Activated CD8-positive, alpha-beta memory T cell treated with anti-CD3 and anti-CD28 coated beads, Interleukin-2, amount 50 U/mL, for 4 hours (primary cell): ENCODE measurements at places on chromosomes 11 and 22.

DNA sequence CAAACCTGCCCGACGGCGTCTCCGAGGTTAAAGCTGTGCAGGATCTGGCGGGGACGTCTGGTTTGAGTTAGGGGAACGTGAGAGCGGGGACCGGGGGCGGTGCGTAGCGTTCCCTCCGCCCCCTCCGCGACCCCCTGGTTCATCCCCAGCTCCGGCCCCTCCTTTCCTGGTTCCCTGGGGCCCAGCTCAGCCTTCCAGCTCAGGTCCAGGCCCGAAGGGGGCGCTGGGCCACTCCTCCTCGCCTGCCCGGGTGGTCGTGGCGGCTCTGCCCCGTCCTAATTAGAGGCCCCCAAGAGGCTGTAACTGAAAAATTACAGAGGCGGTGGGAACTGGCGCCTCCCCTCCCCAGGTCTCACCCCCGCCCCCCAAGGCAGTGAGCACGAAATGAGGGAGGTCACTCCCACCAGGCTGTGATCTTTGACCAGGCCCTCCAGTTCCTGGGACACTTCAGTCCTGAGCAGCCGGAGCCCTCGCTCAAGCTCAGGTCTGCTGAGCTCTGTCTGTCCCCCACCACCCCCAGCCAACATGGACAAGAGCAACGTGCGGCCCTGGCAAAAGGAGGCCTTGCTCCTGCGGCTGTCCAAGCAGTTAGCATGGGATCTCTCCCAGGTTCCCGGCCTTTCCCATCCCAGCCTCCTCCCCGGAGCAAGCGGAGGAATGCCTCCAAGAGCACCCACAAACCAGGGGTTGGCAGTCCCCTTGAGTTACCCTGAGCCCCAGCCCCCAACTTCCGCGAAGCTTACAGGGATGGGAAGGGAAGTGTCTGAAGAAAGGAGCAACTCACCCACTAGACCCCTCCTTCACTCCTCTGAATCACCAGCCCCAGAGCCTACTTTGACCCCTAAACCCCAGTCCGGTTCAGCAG lies 3.3 kb downstream of the CD248 start:
- DNase-seq, result no peak

GRCh38 chr11:34335331-34335730 lies 22.5 kb downstream of the ABTB2 start:
- DNase-seq, result no peak

- no peak for DNase-seq
Observed at GRCh38 chr11:26741036-26741435, 19.2 kb upstream of the SLC5A12 start.

DNA sequence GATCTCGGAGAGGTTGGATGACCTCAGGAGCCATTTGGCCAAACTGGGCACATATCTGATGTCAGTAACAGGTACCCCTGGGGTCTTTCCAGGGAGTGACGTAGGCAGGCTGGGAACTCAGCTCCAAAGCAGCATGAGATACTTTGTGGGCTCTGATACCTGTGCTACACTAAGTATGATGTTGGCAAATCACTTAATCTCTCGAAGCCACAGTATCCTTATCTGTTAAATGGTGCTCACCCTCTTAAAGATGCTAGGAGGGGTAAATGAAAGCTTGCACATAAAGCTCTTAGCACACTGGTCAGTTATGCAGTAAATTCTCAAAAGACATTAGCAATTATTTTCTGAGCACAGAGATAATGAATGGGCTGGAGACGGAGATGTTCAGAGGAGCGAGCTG lies 17.1 kb upstream of the DGKZ start:
- DNase-seq, result no peak

- DNase-seq, result no peak
Observed at GRCh38 chr22:23034621-23035556, 35.4 kb upstream of the GNAZ start.

GRCh38 chr11:135008001-135008405 lies 596.0 kb upstream of the B3GAT1 start:
- DNase-seq, result no peak
